ENCODE measurements at places on chromosomes 5 and 9. TPM values are rescaled to one million over a fixed set of nuclear protein-coding genes. Genes with fewer than 3 reads are reported as not detected.

FCN1 gene
- not detected for total RNA-seq

GNA14 gene
- not detected for total RNA-seq

- DNase-seq, result no peak
Observed at GRCh38 chr5:2031581-2031980, 148.9 kb upstream of the IRX4 start.

- no peak for DNase-seq
Observed at GRCh38 chr5:52452098-52452497, 335.6 kb upstream of the ITGA1 start.

GRCh38 chr9:38233796-38234355 lies 158.6 kb upstream of the ALDH1B1 start:
- DNase-seq, result no peak

GRCh38 chr9:83166372-83166771 lies 103.4 kb upstream of the RASEF start:
- no peak for DNase-seq
